ENCODE measurements at places on chromosomes 16 and 17. TPM values are rescaled to one million over a fixed set of nuclear protein-coding genes. Genes with fewer than 3 reads are reported as not detected.
A peak's percentile ranks its signal among the peaks of the same experiment; 100 is the strongest.

GRCh38 chr16:27431773-27432532, 30.0 kb downstream of the IL21R start:
- DNase-seq, result peak; percentile 34

Gene ZNF423
- not detected for total RNA-seq

DNA sequence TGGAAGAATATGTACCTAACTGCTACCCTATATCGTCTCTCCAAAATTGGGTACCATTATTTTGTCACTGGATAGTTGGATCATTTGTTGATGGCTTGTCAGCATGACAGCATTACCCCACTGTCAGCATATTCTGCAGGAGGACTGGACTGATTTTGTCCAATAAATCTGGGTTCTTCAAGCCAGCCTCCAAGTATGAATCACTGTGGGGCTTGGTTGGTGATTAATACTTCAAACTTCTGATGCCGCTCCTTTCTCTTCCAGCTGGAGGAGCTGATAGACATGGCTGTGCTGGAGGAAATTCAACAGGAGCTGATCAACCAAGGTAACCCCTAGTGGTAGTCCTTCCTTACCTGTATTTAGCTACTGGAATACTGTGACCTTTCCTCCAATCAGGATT, 2.5 kb downstream of the RPAIN start:
- DNase-seq, result no peak

GRCh38 chr17:51366866-51367265, 106.5 kb downstream of the UTP18 start:
- no peak for DNase-seq

DNA sequence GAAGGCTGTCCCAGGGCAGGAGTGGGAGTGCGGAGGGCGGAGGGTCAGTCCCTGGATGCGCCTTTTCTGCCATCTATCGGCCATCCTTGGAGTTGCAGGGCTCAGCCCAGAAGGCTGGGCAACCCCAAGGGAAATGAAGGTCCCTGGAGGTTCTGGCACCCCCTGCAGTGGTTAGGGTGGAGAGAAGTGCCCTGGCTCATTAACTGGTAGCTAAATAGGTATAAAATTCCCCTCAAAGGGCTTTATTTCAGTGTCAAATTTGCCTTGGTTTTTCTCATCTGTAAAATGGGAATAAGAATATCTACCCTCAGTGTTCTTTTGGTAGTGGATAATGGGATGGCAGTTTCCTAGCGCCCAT, 22.4 kb downstream of the C17orf75 start:
- peak; percentile 85 for DNase-seq

All from activated CD8-positive, alpha-beta memory T cell treated with anti-CD3 and anti-CD28 coated beads, Interleukin-2, amount 10 ng/mL, durations not matched to agents 7 days and 5 days (primary cell).